ENCODE measurements at places on chromosomes 2 and 18. TPM values are rescaled to one million over a fixed set of nuclear protein-coding genes. Genes with fewer than 3 reads are reported as not detected.

GRCh38 chr18:23981369-23981980 is 33.1 kb upstream of the TTC39C start:
- no peak overlapping the region for H3K27ac ChIP-seq
- peaks cover 44% of the 10 kb centered on the region for H3K4me1 ChIP-seq
- no peak overlapping the region for H3K4me3 ChIP-seq

DNA sequence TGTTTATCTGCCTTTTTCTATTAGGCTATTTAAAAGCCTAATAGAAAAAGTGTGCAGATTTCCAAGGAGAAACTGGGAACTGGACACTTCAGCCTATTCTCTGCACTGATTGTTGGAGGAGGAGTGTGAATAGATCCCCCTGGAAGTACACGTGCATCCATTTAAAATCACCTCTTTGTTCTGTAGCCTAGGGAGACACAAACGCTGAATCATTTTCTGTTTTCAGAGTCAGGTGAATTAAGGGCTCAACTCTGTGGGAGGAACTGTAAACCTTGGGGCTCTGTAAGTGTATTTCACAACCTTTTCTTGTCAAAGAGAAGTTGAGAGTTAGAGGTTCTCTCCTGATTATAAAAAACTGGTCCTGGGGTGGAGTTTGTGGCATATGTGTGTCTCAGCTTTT is 159.7 kb downstream of the SPAG16 start:
- no peaks in the 10 kb centered on the region for H3K4me1 ChIP-seq
- H3K4me3 ChIP-seq, result no peak overlapping the region
- no peaks in the 10 kb centered on the region for H3K27me3 ChIP-seq
- no peak for DNase-seq

- no peak overlapping the region for H3K4me3 ChIP-seq
- no peaks in the 10 kb centered on the region for H3K27me3 ChIP-seq
- H3K4me1 ChIP-seq, result peaks cover 41% of the 10 kb centered on the region
Observed at GRCh38 chr2:64655873-64656272, 2.2 kb upstream of the SERTAD2 start.

- peaks cover 9% of the 10 kb centered on the region for H3K36me3 ChIP-seq
- no peaks in the 10 kb centered on the region for H3K27me3 ChIP-seq
- peaks cover 28% of the 10 kb centered on the region for H3K4me1 ChIP-seq
Observed at GRCh38 chr2:62705007-62705829, at the start of gene EHBP1. TSS of gene EHBP1 (plus strand) at chr2:62705713. CDS start at chr2:62707192, 1,479 bp downstream.

DNA sequence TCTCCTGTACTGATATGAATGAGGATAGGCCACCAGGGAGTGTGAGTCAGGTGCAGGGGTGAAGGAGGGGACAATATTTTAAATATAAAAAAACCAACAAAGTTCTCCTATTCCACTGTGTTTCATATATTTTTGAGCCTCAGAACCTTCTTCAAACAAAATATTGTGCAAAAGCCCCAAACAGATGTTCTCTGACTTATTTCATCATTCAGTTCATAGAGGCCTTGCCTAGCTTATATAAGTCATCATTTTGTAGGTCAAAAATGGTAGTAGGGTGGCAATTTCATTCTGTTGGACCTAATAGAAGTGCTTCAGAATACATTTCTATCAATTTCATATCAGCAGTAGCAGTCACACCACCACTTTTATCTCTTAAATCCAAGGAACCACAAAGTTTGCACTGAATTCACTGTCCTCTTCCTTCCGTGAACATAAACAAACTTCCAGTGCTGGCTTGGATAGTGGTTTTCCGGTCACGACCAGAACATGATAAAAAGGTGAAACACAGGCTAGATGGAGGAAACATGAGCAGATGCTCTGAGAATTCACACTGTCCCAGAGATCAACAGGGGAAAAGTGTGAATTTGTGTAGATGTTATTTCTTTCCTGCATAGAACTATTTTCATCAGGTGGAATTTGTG is 99.1 kb downstream of the EN1 start:
- H3K4me3 ChIP-seq, result no peak overlapping the region
- H3K4me1 ChIP-seq, result no peaks in the 10 kb centered on the region
- no peak overlapping the region for H3K27ac ChIP-seq
- no peaks in the 10 kb centered on the region for H3K27me3 ChIP-seq
- peaks cover 2% of the 10 kb centered on the region for H3K36me3 ChIP-seq

The ICOS gene
- 187 TPM for total RNA-seq
